ENCODE measurements at places on chromosomes 12 and 14.

GRCh38 chr14:54692284-54692772, 125.4 kb downstream of the SAMD4A start:
- DNase-seq = no peak

GRCh38 chr12:4441355-4442335, 4.0 kb downstream of the FGF6 start:
- DNase-seq = no peak

- DNase-seq = no peak
Observed at GRCh38 chr12:50980545-50980944, 28.2 kb downstream of the HIGD1C start.

DNA sequence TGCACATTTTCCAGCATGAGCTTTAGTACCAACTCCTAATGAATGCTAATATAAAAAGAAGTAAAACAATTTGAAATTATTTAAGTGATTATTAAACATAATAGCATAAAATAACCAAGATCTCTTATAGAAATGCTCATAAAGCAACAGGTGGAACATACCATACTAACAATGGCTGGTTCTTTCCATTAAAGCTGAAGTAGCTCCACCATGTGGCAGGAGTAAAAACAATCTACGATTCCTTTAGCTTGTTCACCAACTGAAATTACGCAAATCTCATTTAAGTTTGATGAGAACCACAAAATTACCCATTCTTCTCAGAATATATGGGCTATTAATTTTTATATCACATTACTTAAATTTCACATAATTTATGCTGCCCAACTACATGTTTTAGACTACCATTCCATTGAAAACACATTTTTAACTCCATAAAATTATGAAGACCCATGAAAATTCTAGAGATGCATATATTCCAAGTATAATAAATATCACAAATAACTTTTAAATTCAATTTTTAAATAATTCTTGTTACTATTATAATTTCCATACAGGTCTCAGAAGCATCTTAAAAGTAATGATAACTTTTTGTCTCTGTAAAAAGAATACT, 213.6 kb downstream of the DAD1 start:
- no peak for DNase-seq

GRCh38 chr12:116659771-116660481, 77.9 kb downstream of the SPRING1 start:
- DNase-seq = no peak

- DNase-seq = no peak
Observed at GRCh38 chr14:37546621-37547447, 48.2 kb downstream of the FOXA1 start.

All from SIG-M5 (cell line).